Effector CD4-positive, alpha-beta T cell (primary cell): ENCODE measurements at places on chromosomes 4 and X.

GRCh38 chrX:109601486-109601885 lies 23.5 kb downstream of the KCNE5 start:
- DNase-seq: no peak

DNA sequence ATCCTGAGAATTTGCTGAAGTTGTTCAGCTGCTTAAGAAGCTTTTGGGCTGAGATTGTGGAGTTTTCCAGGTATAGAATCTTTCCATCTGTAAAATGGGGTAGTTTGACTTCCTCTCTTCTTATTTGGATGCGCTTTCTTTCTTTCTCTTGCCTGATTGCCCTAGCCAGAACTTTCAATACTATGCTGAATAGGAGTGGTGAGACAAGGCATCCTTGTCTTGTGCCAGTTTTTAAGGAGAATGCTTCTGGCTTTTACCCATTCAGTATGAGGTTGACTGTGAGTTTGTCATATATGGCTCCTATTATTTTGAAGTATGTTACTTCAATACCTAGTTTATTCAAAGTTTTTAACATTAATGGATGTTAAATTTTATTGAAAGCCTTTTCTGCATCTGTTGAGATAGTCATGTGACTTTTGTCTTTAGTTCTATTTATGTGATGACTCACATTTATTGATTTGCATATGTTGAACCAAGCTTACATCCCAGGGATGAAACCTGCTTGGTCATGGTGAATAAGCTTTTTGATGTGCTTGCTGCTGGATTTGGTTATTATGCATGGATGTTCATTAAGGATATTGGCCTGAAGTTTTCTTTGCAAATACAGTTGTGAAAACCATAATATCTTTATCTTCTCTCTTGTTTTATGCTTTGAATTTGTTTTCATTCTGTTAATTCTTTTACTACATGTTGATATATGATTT lies 573.8 kb upstream of the NDST4 start:
- no peak for DNase-seq

DNA sequence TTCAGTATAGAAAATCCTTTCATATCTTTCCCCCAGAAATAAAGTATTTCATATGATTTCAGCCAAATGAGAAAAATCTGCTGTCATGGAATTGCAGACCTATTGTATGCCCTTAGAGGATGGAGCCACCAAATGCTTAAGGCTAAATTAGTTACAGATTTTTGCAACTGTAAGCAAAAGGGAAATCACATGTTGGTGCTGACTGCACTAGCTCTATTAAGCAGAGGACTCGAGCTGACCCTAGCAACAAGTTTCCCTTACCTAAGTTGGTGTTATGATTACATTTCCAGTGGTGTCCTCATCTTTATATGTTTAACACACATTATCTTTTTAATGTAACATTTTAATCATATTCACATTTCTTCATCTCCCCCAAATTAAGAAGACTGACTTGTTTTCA lies 58.3 kb upstream of the DOCK11 start:
- no peak for DNase-seq

DNA sequence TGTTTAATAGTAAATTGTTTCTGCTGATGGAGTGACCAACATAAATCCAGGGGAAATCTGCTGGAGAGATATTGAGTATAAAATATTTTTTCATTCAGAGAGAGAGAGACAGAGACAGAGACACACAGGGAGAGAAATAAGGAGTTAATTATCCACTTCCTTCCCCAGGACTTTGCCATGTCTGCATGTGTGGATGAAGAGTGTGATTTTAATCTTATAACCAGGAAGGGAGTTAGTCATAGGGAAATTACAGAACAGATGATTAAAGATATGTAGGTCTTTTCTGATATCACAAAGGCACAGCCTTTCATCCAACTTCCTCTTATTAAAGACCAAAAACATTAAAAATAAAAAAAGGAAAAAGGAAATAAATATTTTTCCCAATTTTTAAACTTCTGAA lies 526.3 kb downstream of the SPRY1 start:
- no peak for DNase-seq

DNA sequence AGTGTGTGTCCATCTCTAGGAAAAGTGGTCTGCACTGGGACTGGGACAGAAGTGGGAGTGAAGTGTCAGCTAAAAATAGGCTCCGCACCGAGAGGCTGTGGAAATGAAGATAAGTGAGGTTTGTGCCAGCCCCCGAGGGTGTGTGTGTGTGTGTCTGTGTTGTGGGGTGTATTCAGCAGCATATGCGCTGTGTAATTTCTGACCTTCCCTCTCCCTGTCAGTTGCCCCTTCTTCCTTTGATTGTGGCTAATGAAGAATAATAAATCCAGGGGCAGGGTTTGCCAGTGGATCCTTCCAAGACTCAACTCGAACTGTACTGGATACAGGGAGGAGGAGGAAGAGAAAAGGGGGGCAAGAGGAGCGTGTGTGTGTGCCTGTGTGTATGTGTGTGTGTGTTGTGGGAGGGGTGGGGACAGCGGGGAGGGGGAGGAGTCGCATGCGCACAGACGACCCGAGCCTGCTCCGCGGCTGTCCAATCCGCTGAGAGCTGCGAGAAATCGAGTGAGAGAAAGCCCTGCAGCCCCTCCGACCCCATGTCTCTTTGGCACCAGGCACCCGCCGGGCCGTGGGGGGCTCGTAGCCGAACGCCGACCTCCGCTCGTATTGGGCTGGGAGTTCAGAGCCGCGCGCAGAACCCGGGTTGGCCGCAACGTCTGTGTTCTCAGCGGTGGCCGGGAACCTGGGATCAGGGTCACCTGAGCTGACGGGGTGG lies 916 bp upstream of the POU4F2 start:
- no peak for DNase-seq

GRCh38 chrX:52576946-52577345 lies 60.1 kb upstream of the XAGE1B start:
- no peak for DNase-seq

- no peak for DNase-seq
These were observed 15.2 kb downstream of the USP11 start for GRCh38 chrX:47247999-47248320.

- no peak for DNase-seq
These were observed 25.8 kb upstream of the PBDC1 start for GRCh38 chrX:76147106-76147505.

- DNase-seq: no peak
These were observed 2.1 kb upstream of the GC start for GRCh38 chr4:71785959-71786358.

- no peak for DNase-seq
These were observed 229.0 kb downstream of the PABPC4L start for GRCh38 chr4:133972586-133972985.

GRCh38 chr4:141759796-141760425 lies 123.5 kb downstream of the IL15 start:
- no peak for DNase-seq
